Brain microvascular endothelial cell (primary cell): ENCODE measurements at places on chromosomes 12 and 14.

DNA sequence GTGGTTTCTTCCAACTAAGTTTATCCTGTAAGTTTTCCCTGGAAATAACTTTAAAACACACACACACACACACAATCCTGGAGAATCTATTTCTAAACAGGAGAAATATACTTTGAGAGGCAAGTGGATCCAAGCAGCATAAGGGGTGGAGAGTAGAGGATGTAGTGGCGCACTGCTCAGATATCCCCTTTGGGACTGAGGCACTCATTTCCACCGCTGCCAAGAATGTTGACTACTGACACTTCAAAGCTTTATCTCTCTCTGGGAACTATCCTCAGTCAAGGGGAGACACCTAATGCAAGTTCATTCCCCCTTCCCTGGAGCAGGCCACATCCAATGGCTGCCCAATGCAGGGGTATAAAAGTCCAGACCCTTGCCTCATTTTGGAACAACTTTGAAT, 75.8 kb downstream of the CAPZA3 start:
- DNase-seq: no peak

GRCh38 chr12:23657598-23657997, 291.9 kb downstream of the SOX5 start:
- DNase-seq: no peak

DNA sequence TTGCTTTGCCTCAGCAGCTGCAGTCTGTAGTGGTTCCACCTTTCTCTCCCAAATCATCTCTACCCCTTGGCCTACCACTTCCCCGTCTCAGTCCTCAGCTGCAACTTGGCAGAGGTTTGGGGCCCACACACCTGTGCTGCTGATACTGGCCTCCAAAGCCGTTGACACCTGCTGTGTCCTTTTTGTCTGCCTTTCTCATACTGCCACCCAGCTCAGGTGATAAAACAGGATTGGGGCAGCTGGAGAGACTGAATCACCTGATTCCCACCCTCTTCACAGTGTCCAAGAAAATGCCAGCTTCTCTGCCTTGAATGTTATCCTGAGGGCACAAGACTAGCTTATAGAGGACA, 103.7 kb downstream of the ETV6 start:
- DNase-seq: no peak

DNA sequence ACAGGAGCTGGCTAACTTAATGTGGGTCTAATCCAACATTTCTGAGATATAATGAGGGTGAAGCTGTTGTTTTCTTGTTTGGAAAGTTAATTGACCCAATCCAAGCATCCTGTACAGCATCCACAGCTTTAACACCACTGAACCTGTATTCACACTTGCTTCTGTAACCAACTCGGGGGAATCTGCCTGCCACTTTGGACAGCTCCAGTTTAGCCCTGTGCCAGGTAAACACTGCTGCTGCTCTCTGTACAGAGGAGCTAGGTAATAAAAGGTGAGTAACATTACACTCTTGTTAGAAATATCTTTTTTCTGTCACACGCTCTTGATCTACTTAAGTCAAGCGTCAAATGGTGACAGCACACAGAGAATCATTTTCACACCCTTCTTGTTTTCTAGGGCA, 700 bp downstream of the OR11G2 start:
- DNase-seq: no peak
